Activated naive CD4-positive, alpha-beta T cell treated with anti-CD3 and anti-CD28 coated beads for 36 hours (primary cell): ENCODE measurements at places on chromosomes 12 and 14. TPM values are rescaled to one million over a fixed set of nuclear protein-coding genes. Genes with fewer than 3 reads are reported as not detected.

DNA sequence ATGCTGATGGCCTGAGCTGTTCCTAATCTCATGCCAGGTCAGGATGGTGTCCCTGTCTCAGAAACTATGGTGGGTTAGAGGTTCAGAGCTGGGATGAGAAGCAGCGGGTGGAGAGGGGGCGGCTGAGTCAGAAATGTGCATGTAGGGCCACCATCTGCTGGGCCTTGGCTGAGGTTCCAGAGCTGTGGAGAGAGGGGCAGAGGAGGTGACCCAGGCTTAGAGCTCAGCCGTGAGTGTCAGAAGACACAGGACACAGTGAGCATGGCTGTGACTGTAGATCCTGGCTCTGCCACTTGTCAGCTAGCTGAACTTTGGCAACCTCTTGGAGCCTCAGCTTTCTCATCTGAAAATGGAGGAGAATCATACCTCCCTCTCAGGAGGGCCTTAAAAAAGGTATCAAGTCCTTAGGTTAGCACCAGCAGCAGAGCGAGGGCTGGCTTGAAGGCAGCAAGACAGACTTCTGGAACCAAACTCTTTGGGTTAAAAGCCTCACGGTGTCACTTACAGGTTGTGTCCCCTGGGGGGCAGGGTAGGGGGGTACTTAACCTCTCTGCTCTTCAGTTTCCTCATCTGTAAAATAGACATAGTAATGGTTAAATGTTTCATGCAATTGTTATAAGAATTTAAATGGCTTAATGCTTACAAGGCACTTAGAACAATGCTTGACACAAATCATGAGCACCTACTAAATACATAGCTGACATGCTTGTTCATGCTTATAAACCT is 34.8 kb downstream of the TMEM229B start:
- no peak for DNase-seq

TRMT61A gene
- 6.6 TPM for total RNA-seq

TAS2R9 gene
- total RNA-seq = not detected

DNA sequence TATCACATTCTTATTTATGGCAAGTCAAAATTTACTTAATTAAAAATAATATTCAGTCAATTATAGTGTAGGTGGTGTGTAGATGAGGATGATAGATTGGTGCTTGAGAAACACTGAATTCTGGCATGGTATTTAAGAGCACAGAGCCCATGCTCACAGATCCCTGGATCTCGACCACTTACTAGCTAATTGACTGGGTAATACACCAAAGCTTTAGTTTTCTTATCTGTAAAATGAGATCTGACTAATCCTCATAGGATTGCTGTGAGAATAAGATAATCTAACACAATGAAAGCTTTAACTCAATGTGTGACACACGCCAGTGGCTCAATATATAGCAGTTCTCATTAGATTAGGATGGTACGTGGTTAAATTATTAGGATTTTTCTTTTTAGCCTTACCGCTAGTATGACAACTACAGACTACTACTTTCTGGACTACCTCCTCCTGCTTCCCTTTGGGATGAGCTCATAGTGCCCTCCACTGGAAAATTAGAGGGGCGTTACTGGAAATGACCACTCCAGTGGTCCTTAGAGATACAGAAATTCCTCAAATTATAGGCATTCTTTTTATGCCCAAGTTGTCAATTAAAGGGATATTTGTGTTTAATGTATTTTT is 482.8 kb upstream of the TBX3 start:
- DNase-seq = no peak
